AG09319 (cell line): ENCODE measurements at places on chromosomes 4 and X.
A peak's percentile ranks its signal among the peaks of the same experiment; 100 is the strongest.

DNA sequence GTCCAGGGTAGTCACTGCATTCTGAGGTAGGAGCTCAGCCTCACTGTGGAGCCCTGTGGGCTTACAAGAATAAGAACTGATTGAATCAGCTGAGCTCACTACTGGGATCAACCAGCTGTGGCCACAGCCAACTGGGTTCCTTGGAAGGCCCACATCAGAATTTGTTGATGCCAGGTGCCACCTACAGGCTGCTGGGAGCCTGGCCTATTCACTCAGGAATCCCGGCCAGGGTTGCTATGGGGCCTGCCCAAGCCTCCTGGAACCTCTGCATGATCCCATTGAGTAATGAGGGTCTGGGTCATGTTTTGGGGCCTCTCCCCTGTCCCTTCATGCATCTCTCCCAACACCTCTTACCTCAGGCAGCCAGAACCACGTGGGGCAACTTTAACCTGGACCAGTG, 53.9 kb upstream of the KIAA1210 start:
- DNase-seq: no peak

DNA sequence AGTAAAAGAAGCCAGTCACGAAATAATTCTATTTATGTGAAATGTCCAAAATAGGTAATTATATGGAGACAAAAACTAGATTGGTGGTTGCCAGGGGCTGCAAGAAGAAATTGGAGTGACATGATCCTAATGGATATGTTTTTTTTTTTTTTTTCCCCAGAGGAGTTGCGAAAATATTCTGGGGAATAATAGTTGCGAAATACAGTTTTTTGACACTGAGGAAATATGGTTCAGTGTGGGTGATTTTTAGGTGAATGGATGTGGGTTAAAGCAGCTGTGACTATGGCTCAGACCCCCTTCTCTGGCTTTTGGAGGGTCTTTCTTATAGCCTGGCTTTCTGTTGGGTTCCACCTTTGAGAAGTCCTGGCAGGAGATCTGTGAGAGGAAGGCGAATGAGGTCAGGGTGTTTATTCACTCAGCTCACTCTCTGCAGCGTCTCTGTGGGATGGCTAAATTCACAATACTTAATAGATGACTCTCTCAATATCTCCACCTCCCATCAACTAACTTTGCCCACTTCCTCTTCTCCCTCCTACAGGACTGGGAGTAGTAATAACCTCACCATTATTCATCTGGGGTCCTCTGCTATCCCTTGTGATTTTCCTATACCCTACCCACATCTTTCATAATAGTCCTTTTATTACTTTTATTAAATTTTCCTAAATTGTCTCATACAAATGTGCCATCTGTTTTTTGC, 15.3 kb upstream of the RAB9B start:
- no peak for DNase-seq

- DNase-seq: no peak
These were observed 6.2 kb downstream of the NR0B1 start for GRCh38 chrX:30302956-30303355.

- no peak for DNase-seq
These were observed 8.4 kb upstream of the ELF4 start for GRCh38 chrX:130118441-130119311.

DNA sequence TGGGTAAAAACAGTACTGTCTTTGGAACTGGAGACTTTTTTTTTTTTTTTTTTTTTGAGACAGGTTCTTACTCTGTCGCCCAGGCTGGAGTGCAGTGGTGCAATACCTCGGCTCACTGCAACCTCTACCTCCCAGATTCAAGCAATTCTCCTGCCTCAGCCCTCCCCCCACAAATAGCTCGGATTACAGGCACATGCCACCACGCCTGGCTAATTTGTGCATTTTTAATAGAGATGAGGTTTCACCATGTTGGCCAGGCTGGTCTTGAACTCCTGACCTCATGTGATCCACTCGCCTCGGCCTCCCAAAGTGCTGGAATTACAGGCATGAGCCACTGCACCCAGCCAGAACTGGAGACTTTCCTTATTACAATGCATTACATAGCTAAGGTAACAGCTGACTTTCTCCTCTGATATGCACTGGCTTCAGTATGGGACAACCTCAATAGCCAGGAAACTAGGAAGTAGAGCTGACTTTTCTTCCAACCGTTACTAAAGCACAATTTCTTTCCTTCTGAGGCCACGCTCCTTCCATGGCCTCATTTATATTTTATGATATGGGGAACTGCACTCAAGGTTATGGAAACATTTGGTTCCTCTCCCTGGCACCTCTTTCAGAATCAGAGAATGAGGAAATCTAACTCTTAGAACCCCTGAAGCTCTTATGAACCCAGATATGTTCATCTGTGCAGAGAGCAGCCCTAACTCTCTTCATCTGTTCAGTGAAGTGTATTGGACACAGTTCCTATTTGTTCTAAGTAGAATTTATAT, 53.5 kb upstream of the FAM9B start:
- DNase-seq: no peak

GRCh38 chr4:105061731-105062130, 84.9 kb upstream of the TET2 start:
- no peak for DNase-seq

GRCh38 chr4:15013585-15013984, 11.3 kb downstream of the CPEB2 start:
- DNase-seq: no peak

DNA sequence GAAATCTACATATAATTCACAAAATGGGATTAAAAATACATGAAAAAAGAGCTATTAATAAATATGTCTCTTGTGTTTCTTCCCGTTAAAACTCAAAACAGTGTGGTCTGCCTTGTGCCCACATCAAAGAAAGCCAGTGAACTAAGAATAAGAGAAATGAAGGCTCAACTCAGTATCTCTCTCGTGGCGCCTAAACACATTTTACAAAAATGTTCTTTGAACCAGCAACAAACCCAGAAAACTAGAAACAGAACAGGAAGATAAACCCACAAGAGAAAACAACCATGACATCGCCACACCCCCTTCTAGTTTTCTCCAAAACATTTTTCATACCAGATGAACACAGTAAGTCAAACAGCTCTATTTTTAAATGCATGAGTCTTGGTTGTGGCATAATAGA, 130.1 kb downstream of the DCHS2 start:
- no peak for DNase-seq

DNA sequence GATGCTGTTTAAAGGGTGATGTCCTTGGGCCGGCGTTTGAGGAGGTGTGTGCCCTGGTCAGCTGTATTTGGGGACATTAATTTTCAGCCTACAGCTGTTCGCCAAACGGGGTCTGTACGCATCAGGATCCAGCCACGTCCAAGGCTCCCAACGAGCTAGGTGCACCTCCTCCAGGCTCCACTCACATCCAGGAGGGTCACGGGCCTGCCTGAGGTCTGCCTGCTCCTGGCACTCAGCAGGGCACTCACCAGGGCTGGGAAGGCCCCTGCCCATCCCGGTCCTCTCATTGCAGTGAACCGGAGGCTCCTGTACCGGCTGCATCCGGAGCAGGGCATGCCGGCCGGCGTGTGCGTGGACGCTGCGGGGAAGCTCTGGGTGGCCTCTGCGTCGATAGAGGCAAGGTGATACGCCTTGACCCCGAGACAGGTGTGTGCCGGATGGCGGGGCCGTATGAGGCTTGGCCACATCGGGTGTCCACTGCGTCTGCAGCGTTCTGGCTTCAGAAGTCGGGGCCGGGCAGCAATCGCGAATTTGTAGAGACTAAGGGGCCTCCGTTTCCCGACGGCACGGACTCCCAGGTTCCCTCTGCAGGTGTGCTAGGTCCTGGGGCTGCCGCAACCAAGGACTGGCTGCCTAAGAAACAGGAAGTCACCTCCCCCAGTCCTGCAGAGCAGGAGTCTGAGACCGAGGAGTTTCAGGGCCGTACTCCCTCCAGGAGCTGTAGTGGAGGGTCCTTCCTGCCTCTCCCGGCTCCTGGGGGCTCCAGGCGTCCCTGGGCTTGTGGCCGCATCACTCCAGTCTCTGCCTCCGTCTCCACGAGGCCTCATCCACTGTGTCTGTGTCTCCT, 27.5 kb upstream of the PLCXD1 start:
- no peak for DNase-seq

DNA sequence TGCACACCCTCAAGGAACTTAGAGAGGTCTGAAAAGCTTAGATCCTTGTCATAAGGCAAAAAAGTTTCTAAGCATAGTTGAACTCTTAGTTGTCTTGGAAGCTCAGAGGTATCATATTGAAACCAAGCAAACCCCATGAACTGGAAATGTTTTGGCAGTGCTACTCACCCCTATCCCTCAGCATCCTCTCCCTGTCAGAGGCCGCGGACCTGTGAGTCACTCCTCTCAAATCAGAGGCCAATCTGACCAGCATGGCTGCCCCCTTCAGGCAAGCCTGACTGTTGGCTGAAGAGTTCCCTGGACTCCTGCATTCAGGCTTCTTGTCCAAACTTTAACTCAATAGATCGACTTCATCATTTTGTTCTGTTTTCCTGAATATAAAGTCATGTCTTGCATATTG, 69.4 kb downstream of the KCNIP4 start:
- DNase-seq: peak; percentile 15

GRCh38 chrX:45007598-45007997, 134.6 kb downstream of the KDM6A start:
- no peak for DNase-seq
